Cerebellar nuclear complex (tissue), 1 donor: ENCODE measurements at places on chromosomes 1 and 21.

GRCh38 chr1:78651241-78651640 lies 1.6 kb downstream of the IFI44 start:
- no peak for DNase-seq

DNA sequence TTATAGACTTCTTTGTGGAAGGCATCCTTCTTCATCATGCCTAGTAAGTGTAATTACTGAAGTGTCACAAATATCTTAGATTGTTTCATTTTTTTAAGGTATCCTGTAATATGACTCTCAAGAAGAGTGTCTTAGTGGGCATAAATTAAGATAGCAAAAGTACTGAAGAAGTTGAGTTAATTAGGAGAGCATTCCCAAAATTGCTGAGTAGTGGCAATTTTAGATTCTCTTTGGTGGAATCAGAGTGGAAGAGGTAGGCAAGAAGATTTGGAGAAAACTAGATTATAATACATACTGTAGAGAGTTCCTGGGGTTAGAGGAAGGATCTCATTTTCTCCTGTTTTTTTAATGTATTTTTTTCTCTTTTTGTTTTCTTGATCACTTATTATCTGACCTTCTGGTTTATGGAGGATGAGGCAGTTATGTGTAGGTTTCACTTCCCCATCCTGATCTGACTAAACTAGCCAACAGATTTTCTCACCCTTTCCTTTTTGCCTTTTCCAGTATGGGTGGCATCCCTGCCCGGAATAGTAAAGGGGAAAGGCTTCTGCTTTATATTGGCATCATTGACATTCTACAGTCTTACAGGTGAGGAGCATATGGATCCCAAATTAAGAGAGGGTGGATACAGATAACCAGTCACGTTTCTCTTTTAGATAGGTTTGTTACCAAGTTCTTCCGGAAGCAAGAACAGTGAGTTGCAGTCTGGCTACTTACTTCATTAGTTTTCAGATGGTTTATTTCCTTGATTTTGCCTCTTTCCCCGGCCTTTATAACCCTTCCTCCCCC lies 16.7 kb upstream of the PSMD4 start:
- DNase-seq: no peak

- no peak for DNase-seq
These were observed 202.6 kb upstream of the COA6 start for GRCh38 chr1:234170622-234171021.

DNA sequence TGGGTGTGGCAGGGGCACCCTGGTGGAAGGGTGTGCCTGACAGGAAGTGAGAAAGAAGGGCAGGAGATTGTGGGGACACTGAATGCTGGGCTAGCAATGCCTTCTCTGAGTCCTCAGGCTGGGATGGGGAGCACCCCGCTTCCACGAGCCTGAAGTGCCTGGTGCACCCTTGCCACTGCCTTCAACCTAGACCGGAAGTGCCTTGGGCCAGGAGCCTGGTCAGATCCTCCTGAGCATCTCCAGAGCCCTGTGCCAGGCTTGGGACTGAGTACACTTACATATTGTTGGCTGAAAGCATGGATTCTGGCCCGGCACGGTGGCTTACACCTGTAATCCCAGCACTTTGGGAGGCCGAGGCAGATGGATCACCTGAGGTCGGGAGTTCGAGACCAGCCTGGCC lies 205.8 kb upstream of the EDN2 start:
- DNase-seq: no peak

DNA sequence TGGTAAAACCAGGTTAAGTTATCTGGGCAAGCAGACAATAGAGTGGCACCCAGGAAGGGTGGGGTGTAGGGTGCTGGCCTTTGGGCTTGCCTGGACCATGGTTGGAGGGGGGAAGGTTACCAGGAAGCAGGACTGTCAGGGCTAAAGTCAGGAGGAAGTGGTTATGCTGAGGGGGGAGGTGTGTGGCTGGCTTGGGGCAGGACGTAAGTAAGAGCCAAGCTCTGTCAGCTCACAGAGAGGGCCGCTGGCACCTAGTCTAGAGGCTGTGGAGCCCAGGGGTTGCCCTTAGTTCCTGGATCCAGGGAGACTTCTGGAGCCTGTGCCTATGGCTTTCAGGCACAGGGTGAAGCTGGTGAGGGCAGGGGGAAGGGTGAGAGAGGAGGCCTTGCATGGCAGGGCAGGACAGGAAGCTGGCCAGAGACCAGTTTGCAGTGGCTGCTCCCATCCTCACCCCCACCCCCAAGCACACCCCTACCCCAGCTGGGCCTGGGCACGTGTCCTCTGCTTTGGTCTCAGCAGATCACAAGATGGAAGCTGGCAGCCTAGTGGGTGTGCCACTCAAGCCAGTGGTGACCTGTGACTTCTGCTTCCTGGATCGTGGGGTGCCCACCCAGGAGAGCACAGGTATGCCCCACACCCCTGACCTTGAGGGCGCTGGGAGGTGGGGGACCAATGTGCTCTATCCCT lies 20.5 kb upstream of the SMYD3 start:
- DNase-seq: no peak

GRCh38 chr1:6360117-6360496 lies 33.5 kb downstream of the ACOT7 start:
- no peak for DNase-seq

GRCh38 chr1:106908689-106909088 lies 147.8 kb upstream of the PRMT6 start:
- no peak for DNase-seq

GRCh38 chr1:76832521-76832920 lies 34.8 kb upstream of the ST6GALNAC5 start:
- DNase-seq: no peak

GRCh38 chr1:230965535-230965934 lies 13.1 kb downstream of the TTC13 start:
- no peak for DNase-seq

GRCh38 chr1:227317011-227317451 lies 1.3 kb downstream of the CDC42BPA start:
- no peak for DNase-seq

- DNase-seq: no peak
These were observed 1688.4 kb downstream of the PLA2G4A start for GRCh38 chr1:188517139-188517538.

DNA sequence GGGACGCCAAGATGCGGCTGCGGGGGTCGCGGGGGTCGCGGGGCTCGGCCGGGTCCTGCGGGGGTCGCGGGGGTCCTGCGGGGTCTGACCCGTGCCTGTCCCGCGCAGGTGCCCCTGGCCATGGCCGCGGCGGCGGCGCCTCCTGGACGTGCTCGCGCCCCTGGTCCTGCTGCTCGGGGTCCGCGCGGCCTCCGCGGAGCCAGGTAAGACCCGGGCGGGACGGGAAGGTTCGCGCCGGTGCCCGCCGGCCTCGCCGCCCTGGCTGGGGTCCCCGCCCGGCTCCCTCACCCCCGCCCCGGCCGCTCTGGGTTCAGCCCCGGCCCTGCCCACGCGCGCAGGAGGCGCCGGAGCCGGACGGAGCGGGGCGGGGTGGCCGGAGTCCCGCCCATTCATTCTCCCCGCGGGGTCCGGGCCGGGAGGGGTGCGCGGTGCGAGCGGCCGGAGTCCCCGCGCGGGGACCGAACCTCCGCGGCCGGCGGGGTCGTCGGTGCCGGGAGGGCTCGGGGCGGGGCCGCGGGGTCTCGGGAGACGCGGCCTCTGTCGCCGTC lies 380 bp downstream of the COL18A1 start:
- DNase-seq: no peak

DNA sequence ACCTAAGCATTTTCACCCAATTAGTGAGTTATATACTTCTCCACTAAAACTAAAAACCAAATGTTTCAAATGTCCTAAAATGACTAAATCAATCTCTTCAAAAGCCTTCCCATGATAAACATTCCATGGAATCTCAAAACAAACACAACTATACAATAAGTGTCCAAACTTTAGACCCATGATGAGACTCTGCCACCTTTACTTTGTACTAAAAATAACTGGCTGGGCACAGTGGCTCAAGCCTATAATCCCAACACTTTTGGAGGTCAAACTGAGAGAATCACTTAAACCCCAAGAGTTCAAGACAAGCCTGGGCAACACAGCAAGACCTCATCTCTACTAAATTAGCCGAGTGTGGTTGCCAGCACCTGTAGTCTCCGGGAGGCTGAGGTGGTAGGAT lies 87.4 kb downstream of the EIF4G3 start:
- no peak for DNase-seq

DNA sequence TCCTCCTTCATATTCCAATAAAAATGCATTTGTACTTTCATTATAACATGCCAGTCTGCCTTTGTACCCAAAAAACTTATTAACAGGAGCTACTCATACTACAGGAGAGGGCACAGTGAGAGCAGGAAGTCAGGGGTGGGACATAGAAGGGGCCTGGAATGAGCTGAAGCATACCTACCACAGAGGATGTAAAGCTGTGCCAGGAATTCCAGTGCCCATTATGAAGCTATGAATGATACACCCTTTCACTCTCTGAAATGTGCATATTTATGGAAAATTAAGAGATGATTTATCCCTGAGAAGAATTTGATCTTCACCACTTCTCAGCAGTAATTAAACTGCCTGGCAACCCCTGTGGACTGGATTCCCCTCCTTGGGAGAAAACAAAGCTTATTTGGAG lies 65.8 kb downstream of the ATP5PO start:
- no peak for DNase-seq

DNA sequence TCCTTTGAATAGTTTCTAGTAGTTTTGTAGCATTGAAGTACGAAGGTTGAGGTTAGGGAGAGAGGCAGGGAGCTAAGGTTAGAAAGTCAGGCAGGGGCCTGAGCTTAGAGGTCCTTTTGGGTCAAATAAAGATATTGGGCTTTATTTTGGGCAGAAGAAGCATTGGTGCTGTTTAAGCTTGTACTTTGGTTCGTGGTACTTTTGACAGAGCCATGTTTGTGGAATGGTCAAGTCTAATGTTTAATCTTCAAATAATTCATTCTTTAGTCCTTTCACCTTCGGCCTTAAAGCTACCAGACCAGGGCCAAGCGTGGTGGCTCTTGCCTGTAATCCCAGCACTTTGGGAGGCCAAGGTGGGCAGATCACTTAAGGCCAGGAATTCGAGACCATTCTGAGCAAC lies 12.5 kb downstream of the FGGY start:
- no peak for DNase-seq

DNA sequence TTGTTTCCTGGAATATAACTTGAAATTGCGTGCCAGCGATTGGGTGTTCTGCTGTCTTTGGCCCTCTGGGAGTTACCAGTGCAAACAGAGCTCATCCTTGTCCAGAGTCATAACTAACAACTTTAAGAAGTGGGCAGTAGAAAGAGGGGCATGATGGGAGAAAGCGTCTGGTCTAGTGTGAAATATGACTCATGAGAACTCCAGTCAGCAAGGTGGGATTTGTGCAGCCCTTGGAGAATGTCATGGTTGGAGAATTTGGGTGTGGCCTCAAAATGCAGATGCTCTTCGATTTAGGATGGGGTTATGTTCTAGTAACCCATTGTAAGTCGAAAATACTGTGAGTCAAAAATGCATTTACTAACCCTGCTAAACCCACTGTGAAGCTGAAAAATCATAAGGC lies 12.9 kb downstream of the ATP1B1 start:
- DNase-seq: no peak

DNA sequence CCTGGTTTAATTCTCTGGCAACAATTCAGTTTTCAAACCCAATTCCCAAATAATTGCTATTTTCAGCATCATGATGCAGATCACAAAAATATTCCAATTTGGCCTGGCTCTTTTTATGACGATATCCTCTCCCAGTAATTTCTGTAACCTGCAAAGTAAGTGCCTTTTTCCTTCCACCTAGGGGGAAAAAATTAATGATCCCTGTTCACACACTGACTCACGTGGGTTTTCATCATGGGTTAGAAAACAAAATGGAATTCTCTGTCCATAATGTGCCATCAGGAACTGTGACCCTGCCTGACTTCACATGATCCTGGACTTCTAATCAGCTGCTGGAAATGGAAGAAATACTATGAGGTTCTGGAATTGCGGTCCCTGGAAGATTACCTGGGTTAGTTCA lies 24.5 kb downstream of the AK2 start:
- DNase-seq: no peak

GRCh38 chr1:231315887-231316286 lies 21.8 kb downstream of the EXOC8 start:
- no peak for DNase-seq

- no peak for DNase-seq
These were observed 2.6 kb downstream of the PABPC4 start for GRCh38 chr1:39573736-39574624.

DNA sequence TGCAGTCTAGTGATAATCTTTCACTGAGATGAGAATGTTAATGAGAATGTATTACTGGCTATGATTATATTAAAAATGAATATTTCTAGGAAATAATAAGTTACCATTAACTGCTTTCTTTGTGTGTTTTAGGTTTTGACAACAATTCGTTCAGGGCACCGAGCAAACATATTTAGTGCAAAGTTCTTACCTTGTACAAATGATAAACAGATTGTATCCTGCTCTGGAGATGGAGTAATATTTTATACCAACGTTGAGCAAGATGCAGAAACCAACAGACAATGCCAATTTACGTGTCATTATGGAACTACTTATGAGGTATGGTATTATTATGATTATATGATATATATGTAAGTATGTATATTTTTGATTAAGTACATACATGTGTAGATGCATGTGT lies 37.8 kb upstream of the MPC2 start:
- no peak for DNase-seq

DNA sequence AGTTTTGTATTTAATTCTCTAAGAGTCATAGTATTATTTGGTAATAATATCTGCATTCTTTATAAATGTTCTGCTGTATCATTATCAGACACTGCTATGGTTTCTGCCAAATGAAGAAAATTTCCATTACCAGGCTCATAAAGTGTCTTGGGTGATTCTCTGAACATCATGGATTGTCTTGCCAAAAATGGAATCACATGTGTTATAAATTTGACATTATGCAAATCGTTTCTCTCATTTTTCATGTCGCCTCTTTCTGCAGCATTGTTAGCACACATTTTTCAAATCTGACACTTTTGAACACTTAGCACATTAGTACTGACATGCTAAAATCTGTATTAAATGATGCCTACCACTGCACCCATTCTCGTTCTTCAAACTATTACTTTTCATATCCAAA lies 74.2 kb upstream of the NEK7 start:
- no peak for DNase-seq

- DNase-seq: no peak
These were observed 70.1 kb downstream of the ROR1 start for GRCh38 chr1:63843884-63844283.

DNA sequence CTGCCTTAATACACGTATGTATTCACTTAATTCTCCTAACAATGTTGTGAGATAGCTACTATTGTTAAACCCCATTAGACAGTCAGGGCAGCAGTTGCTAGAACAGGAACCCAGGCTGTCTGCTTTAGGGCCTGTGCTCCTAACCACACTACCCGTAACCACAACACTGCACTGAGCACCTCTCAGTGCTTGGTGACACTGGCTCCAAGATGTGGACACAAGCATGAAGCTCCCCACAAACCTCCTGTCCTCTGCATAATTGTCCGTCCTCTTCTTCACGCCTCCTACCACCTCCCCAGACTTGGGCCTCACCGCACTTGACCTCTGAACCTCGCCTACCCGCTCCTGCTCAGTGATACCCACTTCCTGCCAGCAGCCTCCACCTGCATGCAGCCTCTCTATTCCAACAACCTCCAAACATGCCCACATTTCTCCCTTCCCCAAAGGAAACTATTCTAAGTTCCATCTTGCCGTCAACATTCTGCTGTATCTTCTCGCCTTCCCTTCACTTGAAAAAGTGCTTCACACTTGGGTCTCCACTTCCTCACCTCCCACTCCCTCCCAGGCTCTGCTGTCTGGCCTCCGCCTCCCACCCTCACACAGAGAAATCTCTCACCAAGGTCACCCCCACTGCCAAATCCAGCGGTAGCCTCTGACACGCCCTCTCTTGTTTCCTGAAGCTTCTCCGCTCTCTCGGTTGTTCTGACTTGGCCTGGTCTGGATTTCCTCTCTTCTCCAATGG lies 14.6 kb upstream of the AHDC1 start:
- no peak for DNase-seq
